HuH-7 (cell line): ENCODE measurements at places on chromosomes 4 and X.

DNA sequence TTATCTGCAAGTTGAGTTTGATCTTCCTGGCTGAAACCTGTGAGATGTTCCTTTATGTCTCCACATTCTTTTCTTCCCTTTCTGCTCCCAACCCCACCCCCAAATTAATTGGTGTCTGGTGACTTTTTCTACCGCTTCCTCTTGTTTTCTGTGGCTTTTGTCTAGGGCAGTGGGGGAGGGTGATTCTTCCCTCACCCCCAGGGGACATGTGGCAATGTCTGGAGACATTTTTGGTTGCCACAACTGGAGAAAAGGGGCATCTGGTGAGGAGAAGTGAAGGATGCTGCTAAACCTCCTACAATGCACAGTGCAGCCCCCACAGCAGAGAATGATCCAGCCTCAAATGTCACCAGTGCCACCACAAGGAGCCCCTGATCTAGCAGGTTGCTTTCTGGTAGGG is 152.9 kb downstream of the NHS start:
- no peak for DNase-seq

- no peak for DNase-seq
Measured at GRCh38 chrX:28609917-28610613, 22.8 kb downstream of the IL1RAPL1 start.

DNA sequence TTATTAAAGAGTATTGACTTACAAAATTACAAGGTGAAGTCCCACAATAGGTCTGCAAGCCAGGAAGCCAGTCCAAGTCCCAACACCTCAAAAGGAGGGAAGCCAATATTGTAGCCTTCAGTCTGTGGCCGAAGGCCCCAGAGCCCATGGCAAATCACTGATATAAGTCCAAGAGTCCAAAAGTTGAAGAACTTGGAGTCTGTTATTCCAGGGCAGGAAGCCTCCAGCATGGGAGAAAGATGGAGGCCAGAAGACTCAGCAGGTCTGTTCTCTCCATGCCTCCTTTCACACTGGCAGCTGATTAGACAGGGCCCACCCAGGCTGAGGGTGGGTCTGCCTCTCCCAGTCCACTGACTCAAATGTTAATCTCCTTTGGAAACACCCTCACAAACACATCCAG is 18.1 kb downstream of the TDO2 start:
- DNase-seq: no peak

GRCh38 chrX:112677167-112677566 is 2.6 kb downstream of the LHFPL1 start:
- DNase-seq: no peak

DNA sequence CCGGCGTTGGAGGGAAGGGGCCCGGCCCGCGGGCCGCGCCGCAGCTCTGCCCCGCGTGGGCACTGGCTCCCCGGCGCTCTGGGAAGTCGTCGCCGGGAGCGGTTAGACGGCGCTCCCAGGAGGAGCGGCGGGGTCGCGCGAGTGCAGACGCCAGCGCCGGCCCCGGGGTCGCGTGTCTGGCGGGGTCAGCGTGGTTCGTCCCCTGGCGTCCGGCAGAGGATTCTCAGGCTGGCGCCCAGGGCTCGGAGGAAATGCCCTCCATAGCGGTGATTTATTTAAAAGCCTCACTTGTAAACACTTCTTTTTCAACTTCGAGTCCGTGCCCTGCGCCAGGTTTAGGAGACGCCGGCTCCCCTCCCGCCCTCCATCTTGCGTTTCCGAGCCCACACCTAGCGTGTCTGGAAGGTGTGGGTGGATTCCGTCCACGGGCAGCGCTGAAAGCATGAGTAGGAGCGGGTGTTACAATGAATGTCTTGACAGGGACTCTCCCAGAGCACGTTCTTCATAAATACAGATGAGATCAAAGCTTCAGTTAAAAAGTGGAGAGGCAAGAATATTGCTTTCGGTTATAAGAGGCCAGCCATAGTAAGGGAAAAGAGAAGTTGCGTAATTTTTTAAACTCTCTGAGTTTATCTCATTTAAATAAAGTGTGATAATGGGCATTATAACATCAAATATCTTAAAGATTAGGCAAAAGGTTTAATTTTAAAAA is 692 bp downstream of the FAM241A start:
- peak; percentile 43 for DNase-seq

- DNase-seq: no peak
Measured at GRCh38 chr4:53306729-53307128, 59.1 kb downstream of the SCFD2 start.

DNA sequence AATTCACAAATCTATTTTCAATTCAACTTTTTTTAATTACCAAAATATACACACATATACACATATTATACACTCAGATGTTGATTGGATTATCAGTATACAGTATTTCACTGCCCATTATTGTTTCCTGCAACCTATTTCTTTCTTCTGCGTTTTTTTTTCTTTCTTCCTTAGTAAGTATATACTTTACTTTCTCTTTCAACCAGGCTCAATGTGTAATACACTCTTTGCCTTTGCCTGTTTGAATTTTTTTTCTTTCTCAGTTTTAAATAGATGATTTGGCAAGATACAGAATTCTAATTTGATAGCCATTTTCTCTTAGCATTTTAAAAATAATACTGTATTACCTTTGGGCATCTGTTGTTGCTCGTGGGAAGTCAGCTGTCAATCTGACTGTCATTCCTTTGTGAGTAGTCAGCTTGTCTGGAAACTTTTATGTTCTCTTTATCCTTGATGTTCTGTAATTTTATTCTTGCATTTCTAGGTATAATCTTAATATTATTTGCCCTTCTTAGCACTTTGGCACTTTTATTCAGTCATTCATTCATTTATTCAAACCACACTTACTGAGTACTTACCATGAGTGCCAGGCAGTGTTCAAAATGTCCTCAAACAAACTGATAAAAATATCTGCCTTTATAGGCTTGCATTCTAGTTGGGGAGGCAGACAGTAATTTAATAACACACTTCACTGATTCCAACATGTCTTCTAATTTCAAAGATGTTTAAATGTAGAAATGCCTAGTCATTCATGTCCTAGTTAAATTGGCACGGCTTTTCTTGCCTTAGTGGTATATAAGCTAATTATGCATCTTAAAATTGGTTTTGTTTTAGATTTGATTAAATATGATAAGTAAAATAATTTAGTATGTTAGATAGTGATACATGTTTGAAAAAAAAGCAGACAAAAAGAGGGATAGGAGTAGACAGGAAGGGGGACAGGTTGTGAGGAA is 3.7 kb downstream of the USP38 start:
- DNase-seq: no peak

GRCh38 chrX:48107717-48108116 is 22.7 kb upstream of the SPACA5B start:
- DNase-seq: no peak

DNA sequence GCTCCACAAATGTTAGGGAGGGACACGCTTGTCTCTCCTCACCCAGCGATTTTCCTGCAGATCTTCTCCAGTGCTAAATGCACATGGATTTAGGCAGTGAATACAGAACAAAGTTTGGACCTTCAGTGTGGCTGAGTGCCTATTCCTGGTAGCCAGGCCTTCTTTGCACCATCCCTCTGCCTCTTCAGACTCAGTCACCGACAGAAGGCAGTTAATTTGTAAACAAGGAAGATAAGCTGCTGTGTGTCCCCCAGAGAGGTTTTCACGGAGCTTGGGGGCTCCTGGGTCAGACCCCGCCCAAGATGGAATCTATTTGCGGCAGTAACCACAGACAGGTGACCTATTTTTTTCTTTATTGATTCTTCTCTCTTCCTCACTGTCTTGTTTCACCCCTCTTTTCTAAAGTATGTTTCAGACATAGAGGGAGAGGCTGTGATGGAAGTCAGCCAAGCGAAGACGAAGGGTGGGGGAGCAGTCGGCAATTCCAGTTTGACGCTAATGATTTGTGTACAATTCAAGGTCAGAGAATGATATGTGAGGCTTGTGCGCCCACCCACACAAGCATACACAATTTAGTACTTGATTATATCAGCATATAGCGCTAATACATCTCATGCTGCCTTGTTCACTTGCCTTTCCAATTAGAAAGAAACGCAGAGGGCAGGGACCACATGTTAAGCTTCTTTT is 200.8 kb downstream of the MGST2 start:
- no peak for DNase-seq

DNA sequence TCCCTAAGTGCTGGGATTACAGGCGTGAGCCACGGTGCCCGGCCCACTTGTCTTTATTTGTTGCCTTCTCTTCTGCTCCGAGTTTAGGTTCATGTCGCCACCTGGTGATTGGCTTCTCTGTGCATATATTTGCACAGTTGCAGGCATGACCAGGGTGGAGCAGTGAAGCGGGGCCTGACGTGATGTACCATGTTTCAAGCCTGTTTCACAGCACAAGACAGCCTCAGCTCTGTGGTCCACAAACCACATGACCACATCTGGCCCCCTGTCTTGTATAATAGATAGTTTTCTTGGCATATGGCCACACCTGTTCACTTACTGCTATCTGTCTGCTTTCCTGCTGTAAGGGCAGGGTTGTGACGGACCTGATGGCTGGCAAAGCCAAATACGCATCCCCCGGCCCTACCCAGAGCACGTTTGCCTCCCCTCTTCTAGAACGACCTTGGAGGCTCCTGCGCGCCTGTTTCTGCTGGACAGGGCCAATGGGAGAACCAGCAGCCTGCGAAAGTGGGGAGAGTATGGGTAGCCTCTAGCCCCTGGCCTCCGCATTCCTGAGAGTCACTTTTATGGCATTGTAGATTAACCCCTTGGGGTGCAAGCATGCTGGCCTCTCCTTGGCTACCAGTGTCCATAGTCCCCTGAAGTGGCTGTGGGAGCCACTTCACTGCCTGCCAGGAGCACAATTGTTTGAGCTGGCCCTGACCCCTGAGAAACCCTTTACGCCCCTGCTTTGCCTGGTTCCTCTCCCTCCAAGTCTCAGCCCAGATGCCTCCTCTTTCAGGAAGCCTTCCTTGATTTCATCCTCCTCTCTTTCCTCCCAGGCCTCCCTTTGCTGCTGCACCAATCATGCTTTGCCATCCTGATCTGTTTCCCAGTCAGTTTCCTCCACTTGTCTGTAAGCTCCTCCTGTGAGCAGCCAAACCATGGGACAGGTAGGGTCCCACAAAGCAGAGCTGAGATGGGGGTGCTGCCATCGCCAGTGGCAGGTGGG is 6.0 kb upstream of the SH3TC1 start:
- peak; percentile 90 for DNase-seq

DNA sequence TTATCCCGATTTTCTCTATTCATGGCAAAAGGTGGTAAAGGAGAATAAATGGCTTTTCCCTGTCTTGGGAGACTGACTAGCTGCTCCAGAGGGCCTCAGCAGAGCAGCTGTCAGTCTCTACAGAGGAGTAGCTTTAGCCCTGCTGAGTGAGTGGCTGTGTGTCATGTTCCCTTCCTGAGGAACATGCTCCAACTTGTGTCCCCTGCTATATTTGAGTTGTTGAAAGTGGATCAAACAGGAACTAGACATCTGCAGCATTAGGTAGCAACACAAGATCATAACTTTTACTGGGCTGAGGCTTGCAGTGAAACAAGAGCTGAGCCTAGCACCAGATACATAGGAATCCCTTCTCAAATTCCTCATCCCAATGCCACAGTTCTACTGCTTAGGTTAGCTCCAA is 26.7 kb upstream of the PLAC1 start:
- DNase-seq: no peak

DNA sequence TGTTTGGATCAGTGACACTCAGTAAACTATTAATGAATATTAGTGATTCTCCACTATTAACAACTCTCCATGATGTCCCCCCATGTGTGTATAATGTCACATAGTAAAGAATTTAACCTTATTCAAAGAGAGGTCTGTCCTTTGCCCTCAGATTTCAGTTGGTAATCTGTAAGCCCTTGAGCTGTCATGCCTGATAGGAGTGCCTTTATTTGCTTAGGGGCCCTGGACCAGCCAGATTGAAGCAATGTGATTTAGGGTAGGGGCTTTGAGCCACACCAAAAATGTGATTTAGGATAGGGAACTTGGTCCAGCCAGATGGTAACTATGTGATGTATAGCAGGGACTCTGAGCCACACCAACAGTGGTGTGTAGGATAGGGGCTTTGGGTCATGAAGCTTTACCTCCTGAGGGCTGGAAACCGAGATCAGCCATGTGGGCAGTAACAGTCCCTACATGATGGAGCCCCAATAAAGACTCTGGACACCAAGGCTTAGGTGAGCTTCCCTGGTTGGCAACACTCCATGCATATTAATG is 44.3 kb upstream of the PAGE4 start:
- DNase-seq: no peak

DNA sequence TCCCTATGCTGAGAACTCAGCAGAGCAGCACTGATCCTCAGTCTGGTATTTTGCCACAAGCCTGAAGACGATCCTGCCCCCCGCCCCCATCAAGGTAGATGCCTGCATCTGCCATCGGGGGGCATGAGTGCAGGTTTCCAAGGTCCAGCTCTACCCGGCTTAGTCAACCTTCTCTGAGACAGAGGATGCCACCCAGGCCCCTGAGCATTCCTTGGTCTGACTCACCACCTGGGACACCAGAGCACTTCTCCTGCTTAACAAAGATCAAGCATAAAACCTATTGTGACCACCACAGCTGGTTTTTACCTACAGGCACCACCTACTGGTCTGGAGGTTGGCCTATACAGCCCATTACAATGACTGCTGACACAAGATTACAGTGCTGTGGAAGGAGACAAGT is 1168.1 kb downstream of the PCDH19 start:
- no peak for DNase-seq

DNA sequence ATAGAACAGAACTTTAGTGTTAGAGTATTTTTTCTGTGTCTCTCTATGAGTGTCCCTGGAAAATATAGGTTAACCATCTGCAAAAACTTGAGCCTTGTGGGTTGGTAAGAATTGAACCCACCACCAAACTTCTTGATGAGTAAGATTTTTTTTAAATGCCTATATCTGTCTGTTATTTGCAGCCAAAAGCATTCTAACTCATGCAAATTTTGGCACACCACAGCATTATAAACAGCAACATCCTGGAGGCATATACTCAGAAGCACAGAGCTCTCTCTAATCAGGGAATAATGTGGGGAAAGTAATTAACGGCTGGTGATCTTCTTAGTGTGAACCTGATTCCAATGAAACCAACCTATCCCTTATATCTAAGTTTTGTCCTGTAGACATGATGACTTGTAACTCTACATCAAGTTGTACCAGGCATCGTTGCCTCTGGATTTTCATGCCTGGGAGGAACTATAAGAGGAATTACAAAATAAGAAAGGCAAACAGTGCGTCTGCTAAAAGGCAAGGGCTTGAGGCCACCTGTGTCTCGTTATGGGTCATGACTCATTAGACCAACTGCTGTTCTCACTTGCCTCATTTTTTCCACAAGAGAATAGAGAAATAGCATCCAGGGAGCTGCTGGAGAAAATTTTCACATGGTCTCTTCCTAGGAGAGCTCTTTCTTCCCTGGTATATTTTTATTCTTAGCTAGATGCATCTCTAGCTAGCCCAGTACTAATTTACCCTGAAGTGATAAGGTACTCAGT is 202.4 kb downstream of the CHIC2 start:
- DNase-seq: no peak

- DNase-seq: no peak
Measured at GRCh38 chr4:107629318-107629717, 90.7 kb downstream of the PAPSS1 start.

DNA sequence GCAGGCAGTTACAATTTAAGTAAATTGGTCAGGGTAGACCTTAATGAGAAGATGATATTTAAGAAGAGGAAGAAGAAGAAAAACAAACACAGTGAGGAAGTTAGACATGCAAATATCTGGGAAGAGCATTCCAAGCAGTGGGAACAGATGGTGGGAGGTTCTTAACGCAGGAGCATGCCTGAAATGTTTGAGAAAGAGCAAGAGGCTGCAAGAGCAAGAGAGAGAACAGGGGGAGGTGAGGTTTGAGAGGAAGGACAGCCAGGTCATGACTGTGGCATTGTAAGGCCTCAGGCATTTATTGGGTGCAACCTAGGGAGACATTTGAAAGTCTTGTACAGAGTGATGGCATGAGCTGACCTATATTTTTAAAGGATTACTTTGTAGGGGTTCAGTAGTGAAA is 136.0 kb downstream of the UGT8 start:
- no peak for DNase-seq
